ENCODE measurements at places on chromosomes 5 and 9.

- H3K36me3 ChIP-seq: no peaks in the 10 kb centered on the region
- no peak for DNase-seq
- no peaks in the 10 kb centered on the region for H3K4me1 ChIP-seq
- H3K4me3 ChIP-seq: no peak overlapping the region
Measured at GRCh38 chr5:104189031-104189430, 626.4 kb upstream of the NUDT12 start.

DNA sequence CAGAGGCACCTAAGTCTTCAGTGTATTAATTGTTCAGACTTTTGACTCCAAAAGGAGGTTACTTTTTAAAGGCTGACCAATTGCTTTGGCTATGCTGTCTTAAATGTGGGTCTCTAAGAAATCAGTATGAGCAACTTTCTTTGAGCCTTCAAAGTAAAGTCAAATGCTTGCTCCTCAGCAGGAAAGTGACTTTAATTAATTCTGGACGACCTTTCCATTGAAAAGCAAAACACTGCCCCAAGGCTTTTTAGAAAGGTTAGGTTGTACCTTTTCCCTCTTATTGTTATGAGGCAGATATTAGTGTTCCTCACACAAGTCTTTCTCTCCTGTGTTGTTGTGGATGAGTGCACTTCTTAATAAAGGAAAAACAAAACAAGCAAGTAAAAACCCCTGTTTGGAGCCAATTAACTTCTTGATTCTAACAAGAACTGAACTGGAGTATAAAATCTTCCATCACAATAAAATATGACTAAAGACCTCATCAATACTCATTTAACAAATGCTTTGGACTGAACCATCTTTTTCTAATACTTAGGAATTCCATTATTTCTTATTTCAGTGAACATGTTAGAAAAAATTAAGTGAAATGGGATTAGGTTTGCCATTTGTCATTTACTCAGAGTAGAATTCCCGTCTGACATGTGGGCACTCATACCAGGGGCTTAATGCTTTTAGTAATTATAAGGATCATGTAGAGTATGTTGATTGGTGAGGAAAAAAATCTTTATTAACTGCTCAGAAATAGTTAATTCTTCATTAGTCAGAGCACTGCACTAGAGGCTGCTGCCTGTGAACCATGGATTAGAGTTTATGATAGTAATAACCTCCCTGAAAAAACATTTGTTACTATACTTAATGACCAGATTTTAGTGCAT is 159.1 kb upstream of the ZNF608 start:
- H3K36me3 ChIP-seq: no peaks in the 10 kb centered on the region
- no peak overlapping the region for H3K27ac ChIP-seq
- H3K4me3 ChIP-seq: no peak overlapping the region
- H3K4me1 ChIP-seq: no peaks in the 10 kb centered on the region

DNA sequence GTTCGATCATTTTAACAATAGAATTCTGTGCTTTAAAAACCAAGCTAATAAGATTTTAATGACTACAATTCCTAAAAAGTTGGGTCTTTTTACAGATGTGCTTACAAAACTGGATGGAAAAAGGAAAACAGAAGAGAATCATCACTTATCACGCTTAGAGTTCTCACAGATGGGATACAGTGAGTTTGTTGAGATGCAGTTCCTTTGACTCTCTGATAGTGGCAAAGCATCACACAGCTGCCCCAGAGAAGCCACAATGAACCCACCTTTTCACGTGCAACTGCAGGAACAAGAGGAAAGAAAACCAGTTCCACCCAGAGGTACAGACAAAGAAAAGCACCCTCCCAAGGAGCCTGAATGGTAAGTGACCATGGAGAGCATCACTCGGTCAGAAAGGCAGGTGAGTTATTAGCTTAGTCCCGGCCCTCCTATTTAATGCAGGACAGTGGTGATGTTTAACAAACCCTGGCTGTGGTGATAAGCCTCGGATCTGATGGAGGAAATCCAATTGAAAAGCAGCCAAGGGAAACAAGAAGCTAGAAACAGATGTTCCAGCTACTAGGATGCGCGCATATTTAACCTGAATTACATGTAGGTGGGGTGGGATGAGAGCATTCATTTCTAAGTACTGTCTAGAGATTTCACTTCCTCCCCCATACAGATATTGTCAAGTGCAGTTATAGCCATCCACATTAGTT is 167.7 kb downstream of the TARS1 start:
- H3K4me1 ChIP-seq: no peaks in the 10 kb centered on the region
- no peaks in the 10 kb centered on the region for H3K36me3 ChIP-seq
- H3K4me3 ChIP-seq: no peak overlapping the region
- no peak overlapping the region for H3K27ac ChIP-seq

- H3K27ac ChIP-seq: no peak overlapping the region
- no peaks in the 10 kb centered on the region for H3K27me3 ChIP-seq
- no peak overlapping the region for H3K4me3 ChIP-seq
- DNase-seq: no peak
Measured at GRCh38 chr5:125202871-125203438, 456.5 kb upstream of the ZNF608 start.

GRCh38 chr9:129245276-129245675 is 67.2 kb upstream of the IER5L start:
- no peak overlapping the region for H3K4me3 ChIP-seq
- H3K27me3 ChIP-seq: peaks cover 46% of the 10 kb centered on the region
- H3K27ac ChIP-seq: no peak overlapping the region
- peaks cover 2% of the 10 kb centered on the region for H3K4me1 ChIP-seq

- no peak overlapping the region for H3K27ac ChIP-seq
- DNase-seq: no peak
- H3K4me1 ChIP-seq: no peaks in the 10 kb centered on the region
- no peaks in the 10 kb centered on the region for H3K36me3 ChIP-seq
Measured at GRCh38 chr9:13352451-13352979, 73.0 kb upstream of the MPDZ start.

GRCh38 chr5:57566914-57567313 is 84.3 kb upstream of the ACTBL2 start:
- peaks cover 4% of the 10 kb centered on the region for H3K27me3 ChIP-seq
- DNase-seq: no peak
- H3K27ac ChIP-seq: no peak overlapping the region
- H3K4me3 ChIP-seq: no peak overlapping the region
- H3K4me1 ChIP-seq: no peaks in the 10 kb centered on the region
- H3K36me3 ChIP-seq: no peaks in the 10 kb centered on the region

GRCh38 chr9:126471084-126471624 is 142.6 kb upstream of the LMX1B start:
- peaks cover 70% of the 10 kb centered on the region for H3K27me3 ChIP-seq
- DNase-seq: peak; percentile 90
- H3K27ac ChIP-seq: peak overlapping the region; percentile 80
- peak overlapping the region; percentile 48 for H3K4me3 ChIP-seq
- peaks cover 60% of the 10 kb centered on the region for H3K4me1 ChIP-seq

DNA sequence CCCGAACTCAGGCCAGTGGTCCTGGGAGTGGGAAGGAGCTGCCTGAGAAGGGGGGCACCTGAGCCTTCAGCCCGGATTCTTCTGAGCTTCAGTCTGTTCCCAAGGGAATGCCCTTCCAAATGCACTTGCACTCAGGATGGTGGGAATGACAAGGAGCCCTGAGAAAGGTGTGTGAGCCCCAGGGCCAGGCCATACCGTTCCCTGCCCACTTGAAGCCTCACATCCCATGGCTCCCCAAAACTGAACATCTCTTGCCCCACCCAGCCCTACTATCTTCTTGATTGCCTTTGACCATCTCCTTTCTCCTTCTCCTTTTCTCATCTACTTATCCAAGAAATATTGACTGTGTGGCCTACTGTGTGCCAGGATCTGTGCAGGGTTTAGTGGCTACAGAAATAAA is 84.4 kb upstream of the HSPA9 start:
- H3K4me1 ChIP-seq: peaks cover 20% of the 10 kb centered on the region
- H3K36me3 ChIP-seq: no peaks in the 10 kb centered on the region
- H3K27me3 ChIP-seq: peaks cover 100% of the 10 kb centered on the region
- H3K27ac ChIP-seq: no peak overlapping the region

GRCh38 chr9:132078699-132079356 is 839 bp downstream of the MED27 start:
- no peak for DNase-seq
- peaks cover 29% of the 10 kb centered on the region for H3K4me1 ChIP-seq
- H3K27me3 ChIP-seq: peaks cover 4% of the 10 kb centered on the region
- H3K36me3 ChIP-seq: peaks cover 18% of the 10 kb centered on the region
- peak overlapping the region; percentile 76 for H3K27ac ChIP-seq
- H3K4me3 ChIP-seq: peak overlapping the region; percentile 86

GRCh38 chr5:117872798-117873368 is 1115.5 kb downstream of the DTWD2 start:
- no peak for DNase-seq
- H3K27ac ChIP-seq: no peak overlapping the region
- no peaks in the 10 kb centered on the region for H3K36me3 ChIP-seq
- H3K4me3 ChIP-seq: no peak overlapping the region
- no peaks in the 10 kb centered on the region for H3K27me3 ChIP-seq

GRCh38 chr5:136108180-136108611 is 24.4 kb upstream of the SMAD5 start:
- no peaks in the 10 kb centered on the region for H3K36me3 ChIP-seq
- no peak overlapping the region for H3K4me3 ChIP-seq
- H3K27me3 ChIP-seq: peaks cover 5% of the 10 kb centered on the region
- H3K4me1 ChIP-seq: no peaks in the 10 kb centered on the region
- no peak for DNase-seq
- no peak overlapping the region for H3K27ac ChIP-seq

GRCh38 chr9:122475717-122476116 is 2.0 kb downstream of the OR1J1 start:
- H3K27ac ChIP-seq: no peak overlapping the region
- H3K4me1 ChIP-seq: no peaks in the 10 kb centered on the region
- H3K27me3 ChIP-seq: peaks cover 4% of the 10 kb centered on the region
- H3K4me3 ChIP-seq: no peak overlapping the region
- DNase-seq: no peak

GRCh38 chr5:168801567-168801966 is 222.4 kb upstream of the PANK3 start:
- H3K27me3 ChIP-seq: peaks cover 15% of the 10 kb centered on the region
- peaks cover 10% of the 10 kb centered on the region for H3K4me1 ChIP-seq
- H3K36me3 ChIP-seq: no peaks in the 10 kb centered on the region
- no peak overlapping the region for H3K27ac ChIP-seq
- DNase-seq: no peak

DNA sequence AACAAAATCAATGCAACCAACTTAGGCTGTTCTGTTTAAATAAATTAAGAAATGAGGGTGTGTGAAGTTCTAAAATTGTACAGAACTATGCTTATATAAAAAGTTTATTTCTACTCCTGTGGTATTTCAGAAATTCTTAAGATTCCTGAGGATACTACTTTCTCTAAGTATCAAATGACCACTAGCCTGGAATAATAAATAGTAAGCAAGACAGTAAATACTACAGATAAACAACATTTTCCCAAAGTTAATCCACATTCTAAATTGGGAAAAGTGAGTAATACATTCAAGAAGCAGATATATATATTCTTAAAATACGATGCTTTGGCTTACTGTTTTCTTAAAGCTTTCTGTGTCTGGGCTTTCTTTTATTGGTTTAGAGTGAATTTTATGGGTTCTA is 29.5 kb downstream of the CCNH start:
- H3K27ac ChIP-seq: no peak overlapping the region
- H3K4me1 ChIP-seq: no peaks in the 10 kb centered on the region
- H3K4me3 ChIP-seq: no peak overlapping the region
- no peak for DNase-seq
- no peaks in the 10 kb centered on the region for H3K27me3 ChIP-seq

DNA sequence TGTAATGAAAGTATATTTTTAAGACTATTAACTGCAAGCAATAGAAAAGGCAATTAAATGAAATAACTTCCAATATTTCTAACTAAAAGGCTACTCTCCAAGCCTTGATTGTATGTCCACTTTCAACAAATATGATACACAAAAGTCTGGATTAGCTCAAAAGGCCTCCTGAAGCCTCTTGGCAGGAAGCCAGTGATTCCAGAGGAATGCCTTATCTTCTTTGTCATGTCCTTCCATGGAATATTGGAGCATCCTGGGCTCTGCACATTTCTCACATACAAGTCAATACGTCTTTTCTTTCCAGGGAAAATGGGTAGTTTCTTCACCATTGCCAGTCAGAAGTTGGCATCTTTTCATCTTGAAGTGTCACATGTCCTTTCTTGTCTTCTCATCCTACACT is 357.8 kb downstream of the KDM4C start:
- H3K4me1 ChIP-seq: peaks cover 3% of the 10 kb centered on the region
- peaks cover 29% of the 10 kb centered on the region for H3K36me3 ChIP-seq
- no peaks in the 10 kb centered on the region for H3K27me3 ChIP-seq
- DNase-seq: no peak
- no peak overlapping the region for H3K4me3 ChIP-seq

GRCh38 chr9:18668944-18669343 is 195.0 kb downstream of the ADAMTSL1 start:
- H3K4me3 ChIP-seq: no peak overlapping the region
- no peak for DNase-seq
- no peaks in the 10 kb centered on the region for H3K27me3 ChIP-seq
- no peak overlapping the region for H3K27ac ChIP-seq
- H3K36me3 ChIP-seq: no peaks in the 10 kb centered on the region

- H3K27me3 ChIP-seq: no peaks in the 10 kb centered on the region
- H3K27ac ChIP-seq: no peak overlapping the region
- no peaks in the 10 kb centered on the region for H3K4me1 ChIP-seq
- DNase-seq: no peak
Measured at GRCh38 chr5:92180391-92180790, 797.3 kb upstream of the ARRDC3 start.

GRCh38 chr5:147835386-147835798 is 3.9 kb upstream of the SPINK1 start:
- no peaks in the 10 kb centered on the region for H3K27me3 ChIP-seq
- no peaks in the 10 kb centered on the region for H3K4me1 ChIP-seq
- H3K27ac ChIP-seq: no peak overlapping the region
- no peak for DNase-seq
- H3K4me3 ChIP-seq: no peak overlapping the region

DNA sequence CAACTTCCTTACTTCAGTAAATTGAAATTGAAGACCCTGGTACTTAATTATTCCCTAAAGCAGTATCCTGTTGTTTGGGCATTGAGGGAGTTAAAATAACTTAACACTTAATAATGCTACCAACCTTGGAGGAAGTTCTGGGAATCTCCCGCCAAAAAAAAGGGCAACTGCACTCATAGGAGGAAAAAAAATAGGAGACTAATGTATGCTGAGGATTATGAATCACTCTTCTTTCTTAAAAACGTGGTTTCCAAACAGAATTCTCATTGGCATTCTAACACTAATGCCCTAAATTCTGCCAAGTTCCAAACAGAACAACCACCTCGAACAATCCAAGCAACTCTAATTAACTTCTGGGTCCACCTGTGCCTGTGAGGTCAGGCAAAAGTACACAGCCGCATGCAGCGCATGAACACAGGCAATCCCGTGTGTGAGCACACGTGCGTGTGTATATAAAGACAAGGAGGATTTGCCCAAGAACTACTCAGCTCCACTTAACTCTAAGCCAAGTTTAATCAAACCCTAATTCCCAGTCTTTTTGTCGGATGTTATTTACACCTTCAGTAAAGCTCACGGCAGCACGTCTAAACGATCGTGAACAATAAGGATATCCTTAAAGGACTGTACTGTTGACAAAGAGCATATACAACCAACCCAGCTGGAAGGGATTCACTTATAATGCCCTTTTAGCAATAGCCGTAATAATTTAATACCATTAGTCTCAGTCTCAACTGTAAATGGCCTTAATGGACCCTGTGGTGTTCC is 78.4 kb downstream of the EBF1 start:
- H3K27ac ChIP-seq: no peak overlapping the region
- peaks cover 4% of the 10 kb centered on the region for H3K4me1 ChIP-seq
- no peaks in the 10 kb centered on the region for H3K36me3 ChIP-seq

- no peaks in the 10 kb centered on the region for H3K27me3 ChIP-seq
- no peaks in the 10 kb centered on the region for H3K4me1 ChIP-seq
- H3K36me3 ChIP-seq: no peaks in the 10 kb centered on the region
- DNase-seq: no peak
- H3K4me3 ChIP-seq: no peak overlapping the region
Measured at GRCh38 chr9:13555516-13555915, 276.0 kb upstream of the MPDZ start.

- no peaks in the 10 kb centered on the region for H3K27me3 ChIP-seq
- peak overlapping the region; percentile 52 for H3K4me3 ChIP-seq
- peak overlapping the region; percentile 72 for H3K27ac ChIP-seq
- peaks cover 14% of the 10 kb centered on the region for H3K36me3 ChIP-seq
Measured at GRCh38 chr9:137454597-137455358, 4.4 kb downstream of the NSMF start.
